ENCODE measurements at places on chromosomes 4 and X.
A peak's percentile ranks its signal among the peaks of the same experiment; 100 is the strongest.

DNA sequence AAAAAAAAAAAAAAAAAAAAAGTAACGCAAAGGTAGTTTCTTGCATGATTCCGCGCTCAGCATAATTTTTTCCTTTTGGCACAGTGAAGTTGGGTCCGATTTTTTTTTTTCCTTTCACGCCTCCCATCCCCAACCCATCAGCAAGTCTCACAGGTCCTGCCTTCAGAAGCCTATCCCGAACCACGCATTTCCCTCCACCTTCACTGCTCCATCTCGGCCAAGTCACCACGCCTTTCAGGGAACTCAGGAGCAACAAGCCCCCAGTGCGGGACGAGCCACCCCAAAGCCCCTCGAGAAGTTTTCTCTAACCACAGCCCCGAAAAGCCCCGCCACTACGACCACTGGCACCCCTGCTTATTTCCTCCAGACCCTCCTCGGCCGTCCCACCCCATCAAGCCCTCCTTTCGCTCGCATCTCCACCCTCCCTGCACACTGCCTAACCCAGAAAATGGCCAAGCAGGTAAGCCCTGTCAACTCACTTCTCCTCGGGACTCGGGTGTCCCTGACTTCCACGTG lies 1.0 kb downstream of the SLBP start:
- H3K36me3 ChIP-seq = peaks cover 25% of the 10 kb centered on the region
- peak overlapping the region; percentile 96 for H3K4me3 ChIP-seq
- DNase-seq = no peak
- H3K27me3 ChIP-seq = no peaks in the 10 kb centered on the region

- peaks cover 7% of the 10 kb centered on the region for H3K36me3 ChIP-seq
- no peak overlapping the region for H3K4me3 ChIP-seq
- peaks cover 4% of the 10 kb centered on the region for H3K4me1 ChIP-seq
- no peak for DNase-seq
- no peaks in the 10 kb centered on the region for H3K27me3 ChIP-seq
Observed at GRCh38 chr4:25347971-25348370, 29.1 kb upstream of the ANAPC4 start.

- no peaks in the 10 kb centered on the region for H3K27me3 ChIP-seq
- no peak for DNase-seq
- no peaks in the 10 kb centered on the region for H3K4me1 ChIP-seq
- H3K27ac ChIP-seq = no peak overlapping the region
Observed at GRCh38 chr4:177519481-177520260, 77.4 kb upstream of the AGA start.

DNA sequence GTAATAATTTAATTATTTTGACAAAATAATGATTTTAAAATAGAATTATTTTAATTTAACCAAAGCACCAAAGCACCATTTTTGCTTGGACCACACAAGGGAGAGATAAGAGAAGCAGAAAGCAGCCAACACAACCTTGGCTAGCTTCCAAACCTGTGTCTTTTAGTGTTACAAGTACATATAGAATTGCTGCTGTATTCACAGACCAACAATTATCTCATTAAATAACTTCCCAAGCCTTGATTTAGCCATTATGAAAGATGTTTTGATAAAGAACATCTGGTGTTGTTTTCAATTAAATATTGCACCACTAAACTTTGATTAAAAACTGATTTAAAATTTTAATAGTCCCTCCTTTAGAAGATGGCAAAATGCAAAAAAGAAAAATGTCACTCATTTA lies 14.0 kb upstream of the IGFBP7 start:
- DNase-seq = no peak
- no peaks in the 10 kb centered on the region for H3K36me3 ChIP-seq
